LHCN-M2 (cell line): ENCODE measurements at places on chromosomes 3 and 15.

- DNase-seq = no peak
Observed at GRCh38 chr3:159789742-159790635, 198.6 kb upstream of the IL12A start.

- DNase-seq = no peak
Observed at GRCh38 chr15:27783678-27784077, 315.4 kb downstream of the OCA2 start.

DNA sequence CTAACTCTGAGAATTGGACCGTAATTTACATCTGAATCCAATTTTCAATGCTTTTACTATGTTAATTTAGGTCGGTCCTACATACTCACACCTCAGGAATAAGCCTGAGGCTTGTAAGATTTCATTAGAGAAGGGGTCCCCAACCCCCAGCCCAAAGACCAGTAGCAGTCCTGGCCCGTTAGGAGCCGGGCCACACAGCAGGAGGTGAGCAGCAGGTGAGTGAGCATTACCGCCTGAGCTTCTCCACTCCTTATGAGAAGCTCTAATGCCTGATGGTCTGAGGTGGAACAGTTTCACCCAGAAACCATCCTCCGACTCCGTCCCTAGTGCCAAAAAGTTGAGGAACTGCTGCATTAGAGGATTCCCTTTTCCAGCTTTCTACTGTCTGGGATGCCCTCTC, 757.3 kb downstream of the SI start:
- DNase-seq = no peak

GRCh38 chr3:133734305-133734704, 11.9 kb upstream of the TF start:
- DNase-seq = no peak

DNA sequence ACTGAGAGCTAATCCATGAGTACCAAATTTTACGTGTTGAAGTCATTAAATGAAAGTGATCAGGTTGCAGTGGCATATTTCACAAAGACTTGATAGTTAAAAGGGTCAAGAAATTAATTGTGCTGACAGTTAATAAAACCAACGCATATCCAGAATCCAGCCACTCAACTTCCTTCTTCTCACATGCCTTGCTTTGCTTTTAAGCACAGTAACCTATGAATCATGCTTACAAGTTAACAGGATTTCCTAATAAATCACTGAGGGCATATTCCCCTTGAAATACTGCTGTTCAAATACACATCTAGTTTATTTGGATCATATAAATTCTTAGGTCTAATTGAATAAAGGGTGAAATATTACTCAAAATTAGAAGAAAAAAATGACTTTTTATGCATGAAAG, 801.5 kb upstream of the EPHA6 start:
- no peak for DNase-seq

GRCh38 chr3:118772547-118773011, 262.1 kb downstream of the IGSF11 start:
- no peak for DNase-seq

GRCh38 chr15:58014470-58014869, 51.0 kb downstream of the ALDH1A2 start:
- DNase-seq = no peak

- no peak for DNase-seq
Observed at GRCh38 chr3:196082619-196082971, 705 bp upstream of the TFRC start.

DNA sequence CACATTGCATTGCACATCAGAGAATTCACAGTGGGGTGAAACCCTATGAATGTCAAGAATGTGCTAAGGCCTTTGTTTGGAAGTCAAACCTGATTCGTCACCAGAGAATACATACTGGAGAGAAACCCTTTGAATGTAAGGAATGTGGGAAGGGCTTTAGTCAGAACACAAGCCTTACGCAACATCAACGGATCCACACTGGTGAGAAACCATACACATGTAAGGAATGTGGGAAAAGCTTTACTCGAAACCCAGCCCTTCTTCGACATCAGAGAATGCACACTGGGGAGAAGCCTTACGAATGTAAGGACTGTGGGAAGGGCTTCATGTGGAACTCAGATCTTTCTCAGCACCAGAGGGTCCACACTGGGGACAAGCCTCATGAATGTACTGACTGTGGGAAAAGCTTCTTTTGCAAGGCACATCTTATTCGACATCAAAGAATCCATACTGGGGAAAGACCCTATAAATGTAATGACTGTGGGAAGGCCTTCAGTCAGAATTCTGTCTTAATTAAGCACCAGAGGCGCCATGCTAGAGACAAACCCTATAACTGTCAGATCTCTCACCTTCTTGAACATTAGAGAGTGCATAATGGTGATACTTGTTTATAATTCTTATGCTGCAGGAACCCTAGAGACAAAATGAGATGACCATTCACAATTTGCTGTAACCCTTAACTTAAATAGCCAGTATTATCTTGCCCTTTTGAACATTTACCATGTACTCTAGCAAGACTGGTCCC, 9.0 kb downstream of the ZNF662 start:
- DNase-seq = no peak

GRCh38 chr3:112013784-112014143, 15.0 kb downstream of the TAGLN3 start:
- no peak for DNase-seq

DNA sequence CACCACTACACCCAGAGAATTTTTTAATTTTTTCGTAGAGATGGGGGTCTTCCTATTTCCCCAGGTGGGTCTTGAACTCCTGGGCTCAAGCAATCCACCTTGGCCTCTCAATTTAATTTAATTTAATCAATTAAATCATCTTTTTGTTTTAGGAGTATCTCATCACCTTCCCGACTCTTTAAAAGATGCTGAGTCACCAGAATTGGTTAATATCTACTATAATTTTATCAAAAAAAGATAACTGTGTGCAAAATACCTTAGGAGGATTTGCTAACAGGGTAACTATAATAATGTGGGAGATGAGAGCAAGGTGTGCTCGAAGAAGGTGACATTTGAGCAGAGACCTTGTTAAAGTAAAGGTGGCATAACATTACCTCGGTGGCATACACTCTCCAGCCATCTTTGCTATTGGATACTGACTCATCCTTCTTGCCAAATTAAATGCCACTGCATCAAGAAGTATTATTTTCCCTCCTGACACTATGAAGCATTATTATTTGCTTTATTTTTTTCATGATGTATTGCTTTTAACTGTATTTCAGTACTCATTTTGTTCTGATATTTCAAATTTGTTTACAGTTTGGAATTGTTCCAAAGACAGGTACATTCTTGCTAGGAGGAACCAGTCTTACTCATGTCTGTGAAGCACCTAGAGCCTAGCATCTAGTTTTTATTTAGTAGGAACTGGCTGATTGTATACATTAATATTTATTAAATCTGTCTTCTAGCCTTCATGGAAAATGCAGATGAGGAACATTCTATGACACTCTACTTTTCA, 200.7 kb downstream of the MBNL1 start:
- no peak for DNase-seq

DNA sequence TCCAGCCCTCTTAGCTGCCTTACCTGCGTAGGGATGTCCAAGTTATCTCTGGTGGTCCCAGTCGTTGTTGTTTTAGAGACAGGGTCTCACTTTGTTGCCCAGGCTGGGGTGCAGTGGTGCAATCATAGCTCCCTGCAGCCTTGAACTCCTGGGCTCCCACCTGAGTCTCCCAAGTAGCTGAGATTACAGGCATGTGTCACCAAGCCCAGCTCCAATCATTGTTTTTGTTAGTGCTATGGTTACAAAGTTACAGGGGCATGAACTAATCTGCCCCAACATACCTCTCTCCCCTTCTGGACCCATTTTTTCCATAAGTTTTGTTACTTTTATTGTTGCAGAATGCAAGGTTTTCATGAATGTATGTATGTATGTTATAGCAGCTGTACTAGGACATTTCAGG, 54.7 kb downstream of the CTDSPL2 start:
- no peak for DNase-seq

GRCh38 chr15:42080919-42081830, 13.2 kb downstream of the PLA2G4D start:
- no peak for DNase-seq

DNA sequence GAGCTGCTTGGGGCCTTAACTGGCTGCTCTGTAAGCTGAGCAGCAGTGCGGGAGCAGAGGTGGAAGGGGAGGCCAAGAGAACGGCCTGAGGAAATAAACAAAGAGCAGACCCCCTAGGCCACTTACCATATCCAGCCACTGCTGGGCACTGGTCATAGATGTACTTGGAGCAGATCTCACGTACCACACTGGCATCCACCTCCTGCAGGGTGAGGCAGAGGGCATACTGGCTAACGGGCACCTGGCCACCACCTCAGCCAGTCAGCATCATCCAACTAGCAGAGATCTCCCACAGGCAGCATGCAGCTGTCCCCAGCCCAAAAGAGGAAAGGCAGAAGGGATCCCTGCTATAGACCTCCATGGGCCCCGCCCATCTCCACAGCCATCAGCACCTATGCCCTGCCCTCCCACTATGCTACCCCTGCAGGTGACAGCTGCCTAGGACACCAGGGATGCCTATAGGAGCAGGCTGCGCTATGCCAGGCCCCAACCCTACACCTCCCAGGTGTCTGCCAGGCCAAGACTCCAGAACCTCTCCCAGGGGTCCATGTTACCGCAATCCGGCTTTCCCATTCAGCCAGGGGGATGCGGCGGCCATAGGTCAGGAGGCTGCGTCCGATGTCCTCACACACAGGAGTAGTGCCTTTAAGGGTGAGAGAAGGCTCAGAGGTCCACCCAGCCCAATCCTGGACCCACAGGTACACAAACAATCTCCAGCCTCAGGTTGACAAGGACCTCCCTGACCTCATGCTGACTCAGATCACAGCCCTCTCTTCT, 4.6 kb upstream of the COL7A1 start:
- DNase-seq = no peak

GRCh38 chr3:16790432-16791400, 94.0 kb upstream of the PLCL2 start:
- no peak for DNase-seq

DNA sequence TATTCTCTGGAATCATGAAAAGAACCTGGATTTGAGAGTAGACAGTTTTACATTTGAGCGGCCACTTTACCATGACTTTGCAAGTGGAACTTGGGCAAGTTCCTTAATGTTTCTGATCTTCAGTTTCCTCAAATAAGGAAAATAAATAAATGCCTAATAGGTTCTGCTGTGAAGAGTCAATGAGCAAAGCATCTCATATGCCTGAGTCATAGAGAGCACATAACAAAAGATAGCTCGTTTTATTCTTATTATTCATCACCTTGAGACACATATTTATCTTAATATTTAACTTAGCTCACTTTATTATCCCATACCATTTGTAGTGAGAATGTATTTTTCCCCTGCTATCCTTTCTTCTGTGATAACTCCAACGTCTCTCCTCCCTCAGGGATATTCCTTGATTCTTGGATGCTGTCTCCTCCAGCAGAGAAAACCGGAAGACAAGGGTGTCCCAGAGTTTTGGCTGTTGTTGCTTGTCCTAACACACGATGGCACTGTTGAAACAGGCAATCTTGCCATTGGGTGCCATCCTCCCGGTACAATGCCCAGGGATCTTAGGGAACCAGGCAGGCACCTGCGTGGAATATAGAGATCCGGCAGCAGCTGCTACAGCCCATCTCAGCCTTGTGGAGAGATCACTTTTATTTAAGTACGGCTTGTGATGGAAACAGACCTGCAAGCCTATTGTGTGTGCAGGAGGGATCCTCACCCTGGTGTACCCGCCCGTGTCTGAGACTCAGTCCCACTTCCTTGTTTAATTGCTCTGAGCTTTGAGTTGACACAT, 33.3 kb upstream of the VPS33B start:
- peak; percentile 80 for DNase-seq

DNA sequence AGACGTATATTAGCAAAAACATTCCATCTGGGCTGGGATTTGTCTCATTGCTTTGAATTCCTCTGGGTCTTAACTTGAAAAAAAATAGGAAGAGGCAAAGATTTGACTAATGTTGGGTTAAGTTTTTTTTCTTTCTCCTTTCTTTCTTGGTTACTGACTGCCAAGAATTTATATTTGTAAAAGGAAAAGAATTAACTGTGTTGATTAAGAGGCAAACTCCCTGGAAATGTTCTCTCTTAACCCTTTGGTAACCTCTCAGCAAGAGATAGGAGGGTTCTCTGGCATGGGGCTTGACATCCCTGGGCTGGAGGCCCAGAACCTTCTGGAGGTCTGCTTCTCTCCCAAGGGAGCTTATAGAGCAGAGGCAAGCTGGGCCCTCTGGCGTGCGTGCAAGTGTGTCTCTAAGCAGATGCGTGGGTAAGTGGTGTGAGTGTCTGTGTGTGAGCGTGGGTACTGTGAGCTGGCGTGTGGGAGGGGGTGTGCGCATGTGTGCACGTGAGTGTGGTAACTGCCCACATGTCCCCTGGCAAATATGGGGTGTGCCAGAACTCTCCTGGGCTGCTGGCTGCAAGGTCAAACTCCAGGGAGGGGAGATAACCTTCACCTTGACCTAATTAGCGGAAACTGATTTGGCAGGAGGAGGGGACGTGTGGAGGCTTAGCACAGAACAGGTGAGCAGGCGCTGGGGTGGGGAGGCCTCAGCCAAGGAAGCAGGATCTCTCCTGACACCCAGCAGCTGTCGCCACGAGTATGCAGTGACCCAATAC, 49.4 kb upstream of the MAGEF1 start:
- no peak for DNase-seq

DNA sequence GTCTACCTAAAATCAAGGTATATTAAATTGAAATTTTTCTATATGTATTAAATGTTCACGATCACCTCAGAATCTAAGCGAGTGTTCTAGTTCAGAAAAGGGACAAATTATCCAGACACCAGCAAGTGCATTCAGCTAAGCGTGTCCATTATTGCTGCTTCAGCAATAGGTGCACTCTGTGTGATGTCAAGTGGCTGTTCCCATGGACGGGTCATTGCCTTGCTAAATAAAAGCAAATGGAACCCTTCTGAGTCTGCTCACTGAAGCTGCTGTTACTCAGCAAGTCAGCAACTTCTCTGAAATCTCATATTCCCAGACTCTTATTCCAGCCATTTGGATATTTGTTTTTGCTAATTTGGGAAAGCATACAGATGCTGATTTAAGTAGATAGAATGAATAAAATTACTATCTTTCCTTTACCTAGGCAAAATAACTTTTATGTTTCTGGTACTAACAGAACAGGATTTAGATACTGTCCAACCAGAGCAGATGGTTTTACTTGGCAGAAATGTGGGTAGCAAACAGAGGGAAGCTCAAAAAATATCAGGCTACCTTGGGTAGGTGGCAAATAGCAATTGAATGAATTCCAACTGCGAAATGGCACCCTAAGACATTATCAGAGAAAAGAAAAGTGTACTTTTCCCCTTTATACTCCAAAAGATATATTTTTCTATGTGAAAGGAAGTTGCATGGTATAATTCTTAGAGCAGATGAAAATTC, 407.0 kb downstream of the GAP43 start:
- no peak for DNase-seq
